Right cardiac atrium (tissue), 5 donors: ENCODE measurements at places on chromosomes 16 and 17.

DNA sequence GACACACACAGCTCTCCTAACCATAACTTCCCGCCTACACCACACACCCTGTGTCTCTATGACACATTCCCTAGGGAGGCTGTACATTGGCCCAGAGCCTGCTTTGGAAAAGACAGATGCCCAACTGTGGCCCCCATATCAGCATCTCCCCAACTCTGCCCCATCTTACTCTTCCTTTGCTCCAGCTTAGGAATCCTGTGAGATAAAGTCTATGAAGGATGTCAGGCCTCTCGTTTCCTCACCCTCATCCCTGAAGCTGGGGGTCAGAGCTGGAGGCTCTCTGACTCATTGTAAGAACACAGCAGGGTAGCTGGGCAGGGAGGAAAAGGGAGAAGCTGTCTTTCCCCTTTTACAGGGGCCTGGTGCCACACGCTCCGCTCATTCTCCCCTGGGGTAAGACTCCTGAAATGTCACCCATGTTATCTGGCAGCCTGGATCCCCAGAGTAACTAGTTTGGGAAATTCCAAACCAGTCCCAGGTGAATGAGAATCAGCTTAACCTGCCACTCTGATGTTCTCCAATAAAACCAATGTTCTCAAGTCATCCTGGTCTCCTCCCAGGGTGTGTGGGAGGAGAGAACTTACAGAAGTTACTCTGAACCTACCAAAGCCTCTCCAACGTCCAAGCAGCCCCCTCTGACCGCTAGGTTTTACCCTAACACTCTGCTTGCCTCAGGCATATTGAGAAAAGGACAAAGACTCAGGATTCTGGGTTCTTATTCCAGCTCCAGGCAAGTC lies 2.8 kb downstream of the RAPGEFL1 start:
- no peak for DNase-seq

GRCh38 chr17:34361478-34362061 lies 1.5 kb downstream of the CCL1 start:
- peak; percentile 88 for DNase-seq

DNA sequence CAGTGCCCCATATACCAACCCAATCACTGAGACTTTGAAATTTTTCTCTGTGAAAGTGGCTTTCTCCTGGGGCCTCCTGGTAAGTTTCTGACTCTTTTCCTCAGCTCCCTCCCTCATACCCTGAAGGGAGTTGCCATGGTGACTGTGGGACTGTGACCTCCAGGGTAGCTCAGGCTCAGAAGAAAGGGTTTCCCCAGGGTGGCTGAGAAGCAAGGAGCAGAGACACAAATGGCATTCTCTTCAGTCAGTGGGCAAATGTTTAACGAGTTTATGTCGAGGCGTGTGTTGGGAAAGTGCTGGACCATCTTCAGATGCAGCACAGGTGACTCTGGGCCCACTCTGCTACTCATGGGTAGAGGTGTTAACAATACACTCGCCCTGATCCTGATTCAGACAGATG lies 46.8 kb downstream of the MRPS23 start:
- DNase-seq = no peak

GRCh38 chr17:31254654-31255053 lies 42.4 kb downstream of the OMG start:
- no peak for DNase-seq

- no peak for DNase-seq
These were observed 8.2 kb upstream of the SALL1 start for GRCh38 chr16:51159296-51159695.

DNA sequence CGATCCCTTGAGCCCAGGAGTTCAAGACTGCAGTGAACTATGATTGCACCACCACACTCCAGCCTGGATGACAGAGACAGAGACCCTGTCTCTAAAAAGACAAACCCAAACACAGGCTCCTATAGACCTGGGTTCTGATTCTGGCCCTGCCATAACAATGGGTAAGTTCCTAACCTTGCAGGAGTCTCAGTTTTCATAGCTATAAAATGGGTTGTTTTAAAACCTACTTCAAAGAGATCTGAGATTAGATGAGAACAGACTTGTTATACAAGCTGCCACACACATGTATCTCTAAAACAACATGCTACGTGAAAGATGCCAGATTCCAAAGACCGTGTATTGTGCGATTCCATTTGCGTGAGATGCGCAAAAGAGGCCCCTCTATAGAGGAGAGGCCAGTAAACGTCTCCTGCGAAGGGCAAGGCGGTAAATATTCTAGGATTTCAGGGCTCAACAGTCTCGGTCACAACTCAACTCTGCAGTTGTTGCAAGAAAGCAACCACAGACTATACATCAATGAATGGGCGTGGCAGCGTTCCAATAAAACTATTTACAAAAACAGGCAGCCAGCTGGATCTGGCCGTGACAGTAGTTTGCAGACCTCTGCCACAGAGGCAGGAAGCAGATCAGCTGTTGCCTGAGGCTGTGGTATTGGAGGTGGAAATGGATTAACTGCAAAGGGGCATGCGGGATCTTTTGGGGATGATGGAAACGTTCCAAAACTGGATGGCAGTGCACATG lies 5.9 kb downstream of the CORO7 start:
- DNase-seq = peak; percentile 45
